Activated CD4-positive, CD25-positive, alpha-beta regulatory T cell treated with anti-CD3 and anti-CD28 coated beads, Interleukin-2, amount 50 U/mL, for 24 hours (primary cell): ENCODE measurements at places on chromosomes 4 and X.
A peak's percentile ranks its signal among the peaks of the same experiment; 100 is the strongest.

- no peak for ATAC-seq
Observed at GRCh38 chr4:105991726-105992125, 96.5 kb downstream of the NPNT start.

DNA sequence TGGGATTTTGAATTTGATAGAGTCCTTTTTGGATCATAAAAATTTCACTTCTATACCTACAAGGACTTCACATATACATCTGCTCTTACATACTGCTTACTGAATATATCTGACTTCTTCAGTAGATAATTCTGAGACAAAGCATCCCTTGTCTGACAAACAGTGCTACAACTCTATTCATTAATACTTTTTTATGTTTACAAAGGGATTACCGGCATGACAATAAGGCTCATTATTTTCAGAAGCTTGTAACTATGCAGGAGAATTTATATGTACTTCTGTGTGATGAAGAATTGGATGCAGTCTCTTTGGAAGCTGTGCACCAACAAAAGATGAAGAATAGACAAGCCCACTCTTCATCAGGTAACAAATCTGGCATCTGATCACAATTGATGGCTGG is 1070.3 kb downstream of the STIM2 start:
- no peak for ATAC-seq

- no peak for ATAC-seq
Observed at GRCh38 chrX:116667346-116668134, 204.8 kb upstream of the CT83 start.

DNA sequence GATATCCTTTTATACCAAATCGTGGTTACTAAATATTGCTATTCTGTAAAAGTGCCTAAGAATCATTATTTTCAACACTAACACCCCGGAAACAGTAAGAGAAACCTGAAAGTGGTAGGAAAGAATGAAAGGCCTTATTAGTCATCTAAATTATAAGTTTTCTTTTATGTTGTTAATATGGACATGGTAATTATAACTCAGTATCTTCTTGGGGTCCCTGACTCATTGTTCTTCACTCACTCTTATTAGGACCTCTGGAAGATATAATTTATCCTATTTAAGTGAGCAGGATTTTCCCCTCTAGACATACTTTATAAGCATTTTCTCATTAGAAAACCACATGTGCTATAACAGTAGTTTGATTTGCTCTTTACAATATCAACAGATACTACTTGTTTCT is 51.0 kb downstream of the SMARCA5 start:
- ATAC-seq: peak; percentile 65

GRCh38 chr4:112848911-112849310 is 200.5 kb upstream of the ANK2 start:
- ATAC-seq: no peak

- no peak for ATAC-seq
Observed at GRCh38 chr4:60857130-60857753, 342.9 kb upstream of the ADGRL3 start.

DNA sequence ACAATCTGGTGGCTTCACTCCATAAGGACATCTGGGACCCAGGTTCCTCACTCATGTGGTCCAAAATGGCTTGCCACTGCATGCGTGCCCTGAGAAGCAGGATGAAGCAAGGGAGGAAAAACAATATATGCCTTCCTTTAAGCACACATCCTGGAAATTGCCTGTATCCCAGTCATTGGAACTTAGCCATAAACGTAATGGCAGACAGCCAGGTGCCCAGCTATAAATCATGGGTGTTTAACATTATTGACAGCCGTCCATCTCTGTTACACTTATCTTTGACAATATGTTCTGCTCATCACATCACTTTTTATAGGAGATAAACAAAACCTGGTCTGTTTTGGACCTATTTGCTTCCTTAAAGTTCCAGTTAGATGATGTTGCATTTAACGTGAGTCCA is 181.0 kb downstream of the AASDH start:
- no peak for ATAC-seq

DNA sequence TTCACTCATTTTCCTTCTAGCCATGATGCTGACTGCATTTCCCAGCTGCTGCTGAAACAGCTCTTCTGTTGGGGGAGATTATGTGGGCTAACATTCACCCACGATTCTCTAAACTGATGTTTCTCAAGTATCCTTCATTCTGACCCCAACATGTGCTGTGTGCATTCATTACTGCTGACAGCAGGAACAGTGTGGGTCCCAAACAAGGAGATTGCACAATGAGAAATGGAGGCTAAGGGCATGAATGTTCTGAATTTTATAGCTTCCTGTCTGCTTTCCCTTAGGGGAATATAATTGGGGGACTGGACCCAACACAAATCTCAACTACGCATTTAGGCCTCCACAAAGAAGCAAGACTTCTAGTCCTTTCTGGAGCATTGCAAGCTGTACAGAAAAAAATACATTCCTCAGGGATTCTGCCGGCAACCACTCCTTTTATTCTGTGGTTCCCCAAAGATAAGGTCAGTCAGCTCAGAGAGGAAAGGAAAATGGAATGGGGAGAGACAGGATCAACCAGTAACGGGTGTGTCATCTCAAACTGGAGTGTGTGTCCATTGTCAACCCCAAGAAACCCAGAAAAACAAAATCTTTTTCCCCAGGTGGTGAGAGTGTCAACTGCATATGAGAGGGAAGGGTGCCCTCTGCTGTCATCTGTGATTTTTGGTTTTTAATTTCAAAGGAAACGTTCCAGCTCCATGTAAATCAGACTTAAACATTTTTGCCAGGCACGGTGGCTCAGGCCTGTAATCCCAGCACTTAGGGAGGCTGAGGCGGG is 81.5 kb upstream of the EGFL6 start:
- peak; percentile 65 for ATAC-seq

GRCh38 chr4:1684506-1685234 is 557 bp upstream of the FAM53A start:
- peak; percentile 8 for ATAC-seq

DNA sequence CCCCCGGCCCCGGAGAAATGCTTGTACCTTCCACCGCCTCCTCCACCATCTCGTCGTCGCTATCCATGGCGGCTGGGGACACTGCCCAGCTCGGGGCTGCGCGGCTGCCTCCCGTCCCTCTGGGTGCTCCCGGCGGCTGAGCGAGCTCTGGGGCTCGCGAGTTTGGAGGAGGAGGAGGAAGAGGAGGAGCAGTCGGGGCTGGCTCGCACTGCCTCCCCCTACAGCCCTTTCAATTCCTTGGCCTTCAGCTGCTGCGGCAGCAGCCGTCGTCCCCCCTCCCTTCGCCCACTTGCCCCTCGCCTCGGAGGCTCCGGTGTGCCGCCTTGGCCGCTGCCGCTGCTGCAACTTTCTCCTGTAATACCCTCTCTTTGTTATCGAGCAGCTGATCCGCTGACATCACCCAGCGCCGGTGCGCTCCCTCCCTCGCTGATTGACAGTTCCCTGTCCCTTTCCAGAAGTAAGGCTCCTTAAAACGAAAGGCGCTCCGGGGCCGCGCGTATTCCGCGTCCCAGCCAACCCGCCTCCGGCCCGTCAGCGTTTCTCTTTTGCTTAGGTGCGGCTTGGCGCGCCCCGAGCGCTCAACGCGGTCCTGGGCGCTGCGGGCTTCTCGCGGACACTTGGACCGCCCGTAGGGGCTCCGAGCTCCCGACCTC is at the start of gene SETD7:
TSS of gene SETD7 (minus strand) at position 149 of the 653 bp plus-strand sequence. CDS start at position 67, 82 bp downstream.
- ATAC-seq: peak; percentile 34
